ENCODE measurements at places on chromosomes 11 and 22.

- no peak for ATAC-seq
Measured at GRCh38 chr11:78857688-78858087, 283.0 kb upstream of the NARS2 start.

DNA sequence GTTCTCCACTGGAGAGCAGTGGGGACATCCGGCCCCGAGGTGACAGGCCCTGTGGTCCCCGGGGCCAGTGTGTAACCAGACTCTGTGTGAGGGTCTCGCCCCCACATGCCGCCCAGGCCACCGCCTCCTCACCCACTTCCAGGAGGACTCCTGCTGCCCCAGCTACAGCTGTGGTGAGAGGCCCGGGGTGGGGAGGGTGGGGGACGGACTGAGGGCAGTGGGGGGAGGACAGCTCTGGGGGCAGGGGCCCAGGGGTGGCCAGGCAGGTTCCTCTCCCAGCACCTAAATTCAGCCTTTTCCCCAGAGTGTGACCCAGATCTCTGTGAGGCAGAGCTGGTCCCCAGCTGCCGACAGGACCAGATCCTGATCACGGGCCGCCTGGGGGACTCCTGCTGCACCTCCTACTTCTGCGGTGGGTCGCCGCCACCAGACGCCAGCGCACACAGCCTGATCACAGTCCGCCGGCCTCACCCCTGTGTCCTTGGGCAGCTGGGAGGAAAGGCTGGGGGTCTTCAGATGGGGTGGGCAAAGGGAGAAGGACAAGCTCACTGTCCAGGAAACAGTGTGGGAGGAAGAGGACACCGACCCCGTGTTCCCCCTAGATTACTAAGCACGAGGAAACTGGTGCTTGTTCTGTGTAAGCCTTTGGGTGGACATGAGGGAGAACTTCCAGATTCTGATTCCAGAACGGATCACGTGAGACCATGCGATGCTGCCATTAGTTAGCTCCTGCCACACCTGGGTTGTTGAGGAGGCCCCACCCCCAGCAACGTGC, 84.4 kb upstream of the MYOD1 start:
- no peak for ATAC-seq

DNA sequence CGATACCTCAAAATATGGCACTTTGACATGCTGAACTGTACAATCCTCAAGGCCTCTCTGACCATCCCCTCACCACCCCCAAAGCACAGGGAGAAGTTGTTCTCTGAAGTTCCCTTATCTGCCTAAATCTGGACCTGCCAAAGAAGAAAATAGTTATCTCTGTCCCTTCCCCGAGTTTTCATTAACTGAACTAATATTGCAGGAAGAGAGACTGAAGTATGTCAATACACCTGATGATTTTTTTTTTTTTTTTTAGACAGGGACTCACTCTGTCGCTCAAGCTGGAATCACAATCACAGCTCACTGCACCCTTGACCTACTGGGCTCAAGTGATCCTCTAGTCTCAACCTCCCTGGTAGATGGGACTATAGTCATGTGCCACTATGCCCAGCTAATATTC, 75.0 kb downstream of the SIK3 start:
- ATAC-seq: no peak

GRCh38 chr11:16935518-16936302, 78.5 kb downstream of the PLEKHA7 start:
- no peak for ATAC-seq

DNA sequence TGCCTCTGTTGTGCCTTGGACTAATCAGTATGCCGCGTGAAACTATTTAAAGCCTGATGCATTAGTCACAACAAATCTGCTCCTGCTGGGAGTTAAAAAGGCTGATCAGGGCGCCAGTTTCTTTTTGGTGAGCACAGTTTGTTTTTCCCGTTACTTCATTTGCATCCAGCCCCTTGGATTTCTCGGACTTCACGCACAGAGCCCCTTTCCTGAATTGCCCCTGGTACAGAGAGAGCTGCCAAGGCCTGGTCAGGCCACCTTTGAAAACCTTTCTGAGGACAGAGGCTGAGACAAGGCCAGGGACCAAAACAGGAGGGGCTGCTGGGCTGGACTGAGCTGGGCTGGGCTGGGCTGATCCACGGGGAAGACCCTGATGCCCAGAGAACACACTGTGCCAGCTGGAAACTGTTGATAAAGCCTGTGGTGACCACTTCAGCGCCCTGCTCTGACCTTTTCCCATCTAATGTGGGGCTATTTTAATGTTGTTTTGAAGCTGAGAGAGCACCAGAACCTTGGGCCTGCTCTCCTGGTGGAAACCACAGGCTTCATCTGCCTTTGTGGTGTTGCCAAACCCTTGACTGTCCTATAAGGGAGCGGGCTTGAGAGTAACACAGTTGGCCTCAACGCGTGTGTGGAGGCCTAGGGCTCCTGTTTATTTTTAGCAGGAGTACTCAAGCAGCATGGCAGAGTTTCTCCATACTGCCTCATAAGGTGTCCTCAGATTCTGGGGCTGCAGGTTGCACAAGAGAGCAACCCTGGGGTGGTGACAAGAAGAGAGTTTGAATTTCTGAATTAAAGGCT, 44.2 kb downstream of the NAV2 start:
- ATAC-seq: no peak

DNA sequence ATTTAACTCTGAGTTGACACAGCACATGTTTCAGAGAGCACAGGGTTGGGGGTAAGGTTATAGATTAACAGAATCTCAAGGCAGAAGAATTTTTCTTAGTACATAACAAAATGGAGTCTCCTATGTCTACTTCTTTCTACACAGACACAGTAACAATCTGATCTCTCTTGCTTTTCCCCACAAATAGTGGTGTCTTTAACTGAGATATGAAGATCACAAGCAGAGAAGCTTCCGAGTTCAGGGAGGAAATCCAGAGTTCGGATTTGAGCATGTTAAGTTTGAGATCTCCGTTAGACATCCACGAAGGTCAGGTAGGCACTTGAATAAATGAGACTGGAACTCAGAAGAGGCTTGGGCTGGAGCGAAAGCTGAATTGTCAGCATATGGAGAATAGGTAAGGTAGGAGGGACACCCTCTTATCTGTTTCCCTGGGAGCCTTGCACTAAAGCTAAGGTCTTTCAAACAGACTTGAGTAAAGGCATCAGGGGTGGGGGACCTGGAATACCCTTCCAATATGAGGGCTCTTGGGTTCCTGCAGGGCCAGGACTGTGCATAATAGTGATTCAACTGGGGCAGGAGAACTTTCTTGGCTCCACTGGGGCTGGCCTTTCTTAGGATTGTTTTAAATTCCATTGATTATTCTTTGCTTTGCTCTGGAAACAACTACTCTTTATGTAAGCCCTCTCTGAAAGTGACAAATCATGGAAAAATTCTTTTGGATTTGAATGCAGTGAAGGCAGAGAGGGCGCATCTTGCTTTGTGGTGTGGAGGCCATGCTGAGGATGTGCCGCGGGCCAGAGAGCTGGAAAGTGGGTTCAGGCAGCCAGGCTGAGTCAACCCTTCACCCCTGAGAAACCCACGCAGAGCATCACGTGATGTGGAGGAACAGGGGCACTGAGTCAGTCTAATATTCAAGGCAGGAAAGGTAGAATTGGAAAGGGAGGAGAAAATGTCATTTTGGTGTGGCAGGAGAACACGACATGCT, 62.7 kb upstream of the AMPD3 start:
- ATAC-seq: no peak

GRCh38 chr11:94315664-94316063, 11.3 kb downstream of the IZUMO1R start:
- no peak for ATAC-seq

- no peak for ATAC-seq
Measured at GRCh38 chr11:1071571-1072115, 3.0 kb upstream of the MUC2 start.

DNA sequence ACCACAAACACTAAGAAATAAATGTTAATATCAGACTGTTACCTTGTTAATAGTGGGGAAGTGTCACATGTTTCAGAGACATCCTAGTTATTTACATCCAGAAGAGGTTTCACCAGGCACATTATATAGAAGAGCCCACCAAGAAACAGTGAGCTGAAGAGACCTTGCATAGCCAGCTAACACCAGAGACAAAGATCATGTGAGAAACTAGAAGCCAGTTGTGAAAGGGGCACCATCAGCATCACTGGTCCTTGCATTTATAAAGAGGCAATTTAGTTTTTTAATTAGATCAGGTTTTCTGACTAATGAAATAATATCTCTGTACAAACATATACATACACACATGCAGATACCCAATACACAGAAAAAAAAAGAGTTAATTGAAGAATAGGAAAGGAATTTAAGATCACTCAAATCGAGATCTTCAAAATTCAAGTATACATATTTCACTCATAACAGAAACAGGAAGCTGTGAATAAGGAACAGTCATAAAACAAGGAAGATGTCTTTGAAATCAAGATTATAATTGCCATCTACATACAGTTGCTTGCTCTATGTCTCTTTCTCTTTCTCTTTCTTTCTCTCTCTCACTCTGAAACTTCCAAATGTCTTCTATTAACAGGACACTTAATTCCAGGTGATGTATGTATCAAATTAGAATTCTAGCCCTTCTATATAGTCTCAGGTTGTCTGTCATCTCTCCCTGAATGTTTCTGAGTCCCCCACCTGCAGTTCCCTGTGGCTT, 348.7 kb downstream of the ETS1 start:
- peak; percentile 78 for ATAC-seq

DNA sequence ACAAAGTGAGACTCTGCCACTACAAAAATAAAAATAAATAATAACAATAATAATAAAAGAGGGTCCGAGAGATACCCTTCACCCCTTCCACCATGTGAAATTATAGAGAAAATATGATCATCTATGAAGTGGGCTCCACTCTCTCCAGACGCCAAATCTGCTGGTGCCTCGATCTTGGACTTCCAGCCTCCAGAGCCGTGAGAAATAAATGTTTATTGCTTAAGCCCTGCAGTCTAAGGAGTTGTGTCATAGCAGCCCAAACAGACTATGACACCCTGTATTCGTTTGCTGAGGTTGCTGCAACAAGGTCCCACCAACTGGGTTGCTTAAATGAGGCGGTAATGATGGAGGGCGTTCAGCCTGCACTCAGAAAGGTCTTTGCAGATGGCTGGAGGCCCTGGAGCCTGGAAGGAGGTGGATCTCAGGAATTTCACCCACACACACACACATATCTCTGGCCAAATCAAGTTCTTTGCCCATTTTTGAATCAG, 7.6 kb upstream of the SEPTIN5 start:
- no peak for ATAC-seq

DNA sequence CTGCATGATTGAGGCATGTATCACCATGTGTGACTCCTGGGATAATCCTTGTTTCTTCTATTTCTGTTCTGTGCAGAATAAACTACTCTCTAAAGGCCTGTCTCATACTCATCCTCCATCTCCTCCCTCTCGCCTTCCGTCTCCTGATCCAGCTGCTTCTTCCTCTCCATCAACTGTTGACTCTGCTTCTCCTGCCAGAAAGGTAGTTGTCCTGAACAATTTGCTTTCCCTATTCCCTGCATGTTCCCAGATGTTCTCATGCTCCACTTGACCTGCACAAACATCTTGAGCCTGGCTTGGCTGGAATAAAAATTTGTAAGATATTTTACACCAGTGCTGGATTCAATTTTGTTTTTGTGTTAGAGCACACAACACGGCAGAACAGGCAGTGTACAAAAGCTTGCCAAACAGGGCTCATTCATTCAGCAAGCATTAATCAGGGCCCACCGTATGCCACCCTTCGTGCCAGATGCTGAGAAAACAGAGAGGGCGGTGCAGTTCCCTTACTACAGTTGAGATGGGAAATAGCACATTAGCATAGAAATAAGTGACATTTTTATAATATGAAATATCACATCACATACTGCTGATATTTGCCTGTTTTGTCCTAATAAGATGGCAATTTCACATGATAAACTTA, 133.3 kb upstream of the PARVA start:
- no peak for ATAC-seq

- no peak for ATAC-seq
Measured at GRCh38 chr11:78759071-78759470, 184.4 kb upstream of the NARS2 start.

DNA sequence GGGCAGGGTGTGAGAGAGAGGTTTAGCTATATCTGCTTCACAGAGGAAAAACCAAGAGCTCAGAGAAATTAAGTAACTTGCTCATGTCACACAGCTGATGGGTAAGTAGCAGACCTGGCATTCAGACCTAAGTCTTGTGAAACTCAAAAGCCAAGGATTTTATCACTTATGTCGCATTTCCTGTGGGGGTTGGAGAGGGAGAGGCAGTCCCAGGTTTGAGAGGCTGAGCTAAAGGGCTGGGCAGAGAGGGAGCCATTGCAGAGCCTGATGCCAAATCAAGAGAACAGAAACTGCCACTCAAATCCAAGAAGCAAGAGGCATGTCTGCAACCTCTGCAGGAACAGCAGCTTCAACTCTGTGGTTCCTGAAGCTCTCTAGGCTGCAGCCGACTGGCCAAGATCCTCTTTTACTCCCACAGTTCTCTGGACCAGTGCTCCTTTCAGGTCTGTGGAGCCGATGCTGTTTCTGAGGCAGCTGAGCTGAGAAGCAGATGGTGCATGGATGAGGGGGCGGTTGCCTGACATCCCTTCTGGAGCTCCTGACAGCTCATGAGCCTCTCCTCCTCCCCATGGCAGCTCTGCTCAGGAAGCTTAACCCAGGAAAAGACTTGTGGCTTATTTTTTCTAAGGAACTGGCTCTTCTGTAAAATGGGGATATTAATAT, 47.6 kb upstream of the NAV2 start:
- ATAC-seq: no peak

GRCh38 chr11:116862185-116862584, 24.8 kb upstream of the APOA1 start:
- ATAC-seq: no peak

DNA sequence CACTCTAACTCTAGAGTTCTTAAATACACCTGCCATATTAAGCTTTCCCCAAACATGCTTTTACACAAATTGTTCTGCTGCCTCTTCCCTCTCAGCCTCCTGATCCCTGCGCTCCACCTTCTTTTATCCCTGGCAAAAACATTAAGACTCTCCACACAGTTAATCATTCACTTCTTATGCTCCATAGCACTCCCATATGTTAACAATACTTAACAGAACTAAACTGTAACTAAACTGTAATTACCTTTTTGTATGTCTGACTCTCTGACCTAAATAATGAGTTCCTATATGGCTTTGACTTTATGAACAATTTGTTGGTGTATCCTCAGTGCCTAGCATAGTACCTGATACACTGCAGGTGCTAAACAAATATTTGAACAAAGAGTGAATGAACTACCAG, 71.8 kb downstream of the BTBD10 start:
- ATAC-seq: no peak

- no peak for ATAC-seq
Measured at GRCh38 chr11:2293531-2293971, 8.2 kb downstream of the C11orf21 start.

DNA sequence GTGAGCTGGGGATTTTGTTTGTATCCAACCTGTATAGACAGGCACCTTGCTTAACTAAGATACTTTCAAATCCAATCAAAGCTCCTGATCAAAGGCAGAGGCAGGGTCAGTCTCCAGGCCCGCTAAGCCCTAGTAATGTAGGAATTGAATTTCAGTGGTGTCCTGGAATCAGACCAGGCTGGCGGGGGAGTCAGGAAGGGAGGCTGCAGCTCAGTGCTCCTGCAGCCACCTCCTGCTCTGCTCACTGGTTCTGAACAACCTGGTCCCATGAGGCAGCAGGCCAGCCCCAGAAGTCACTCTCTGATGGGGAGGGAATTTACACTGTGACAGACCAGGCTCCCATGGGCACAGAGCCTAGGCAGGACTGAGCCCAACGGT, 38.5 kb upstream of the GALNT18 start:
- ATAC-seq: no peak

GRCh38 chr11:35151241-35151640, 12.3 kb downstream of the CD44 start:
- ATAC-seq: no peak
